Activated CD8-positive, alpha-beta memory T cell treated with anti-CD3 and anti-CD28 coated beads for 1 hour (primary cell): ENCODE measurements at places on chromosomes 2 and 18.

- DNase-seq: no peak
Measured at GRCh38 chr18:10182009-10182624, 268.3 kb downstream of the VAPA start.

DNA sequence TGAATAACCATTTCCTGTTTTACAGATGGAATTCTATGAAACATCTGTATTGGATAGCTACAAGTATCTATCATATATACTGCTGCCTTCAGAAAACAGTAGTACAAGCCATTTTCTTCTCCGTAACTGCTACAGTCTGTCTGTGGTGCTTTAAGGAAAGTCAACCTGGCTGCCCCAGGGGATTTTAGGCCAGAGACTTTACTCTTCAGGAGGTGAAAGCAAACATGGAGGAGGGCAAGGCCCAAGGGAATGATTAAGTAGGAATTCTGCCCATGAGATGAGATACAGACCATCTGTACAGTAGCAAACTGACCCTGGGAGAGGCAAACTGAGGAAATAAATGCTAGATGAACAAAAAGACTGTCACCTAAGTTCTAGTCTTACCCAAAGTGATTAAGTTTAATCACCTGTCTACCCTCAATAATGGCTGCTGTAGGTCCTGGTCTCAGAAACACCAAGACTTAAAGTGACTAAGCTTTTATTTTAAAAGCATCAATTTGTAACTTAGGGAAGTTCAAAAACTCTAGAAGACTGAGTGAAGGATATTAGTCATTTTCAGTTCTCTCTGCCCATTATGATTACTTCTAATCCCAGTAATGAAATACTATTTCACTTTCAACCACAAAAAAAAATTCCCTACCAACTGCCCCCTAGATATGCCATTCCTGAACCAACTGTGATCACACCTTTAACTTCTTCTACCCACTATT, 14.8 kb downstream of the MBD2 start:
- no peak for DNase-seq

GRCh38 chr2:77017355-77017745, 504.8 kb downstream of the LRRTM4 start:
- no peak for DNase-seq

DNA sequence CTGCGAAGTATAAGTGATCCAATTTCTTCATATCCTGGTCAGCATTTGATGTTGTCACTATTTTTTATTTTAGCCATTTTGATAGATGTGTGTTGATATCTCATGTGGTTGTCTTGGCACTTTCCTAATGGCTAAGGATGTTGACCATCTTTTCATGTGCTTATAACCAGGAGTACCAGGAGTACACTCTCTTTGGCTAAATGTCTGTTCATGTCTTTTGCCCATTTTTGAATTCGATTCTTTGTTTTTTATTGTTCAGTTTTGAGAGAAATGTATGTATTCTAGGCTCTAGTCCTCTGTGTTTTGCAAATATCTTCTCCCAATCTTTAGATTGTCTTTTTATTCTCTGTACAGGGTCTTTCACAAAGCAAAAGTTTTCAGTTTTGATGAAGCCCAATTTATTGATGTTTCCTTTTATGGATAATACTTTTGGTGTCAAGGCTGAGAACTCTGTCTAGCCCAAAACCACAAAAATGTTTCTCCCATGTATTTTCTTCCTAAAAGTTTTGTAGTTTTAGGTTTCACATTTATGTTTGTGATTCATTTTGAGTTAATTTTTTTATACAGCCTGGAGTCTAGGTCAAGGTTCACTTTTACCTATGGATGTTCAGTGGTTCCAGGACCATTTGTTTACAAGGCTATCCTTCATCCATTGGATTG, 65.4 kb downstream of the SDC1 start:
- no peak for DNase-seq

DNA sequence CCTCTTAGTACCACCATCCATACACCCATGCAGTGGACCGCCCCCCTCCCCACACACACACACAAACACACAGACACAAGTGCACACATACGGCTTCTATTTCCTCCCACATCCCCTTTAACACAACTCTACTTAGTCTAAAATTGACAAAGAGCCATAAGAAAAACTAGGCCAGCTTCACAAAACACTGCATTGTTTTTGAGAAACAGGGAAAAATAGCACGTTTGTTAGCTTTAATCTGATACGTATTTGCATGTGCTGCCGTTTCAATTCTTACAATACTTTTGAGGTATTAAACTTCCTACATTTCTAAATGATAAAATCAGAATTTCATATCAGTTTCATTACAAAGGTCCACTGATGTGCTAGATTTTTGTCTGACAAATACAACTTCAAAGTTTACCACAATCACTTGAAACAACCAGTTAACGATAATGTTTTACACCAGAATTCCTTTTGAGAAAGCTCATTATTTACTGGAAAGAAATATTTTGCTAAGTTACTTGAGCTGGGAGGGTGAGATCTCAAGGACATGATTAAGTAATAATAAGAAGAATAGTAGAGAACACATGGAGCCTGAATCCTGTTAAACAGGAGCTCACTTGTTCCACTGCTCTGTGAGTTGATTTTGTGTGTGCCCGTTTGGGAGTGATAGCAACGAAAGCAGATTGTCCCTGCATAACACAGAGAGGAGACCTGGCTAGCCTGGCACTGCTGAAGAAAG, 74.5 kb downstream of the MOGAT1 start:
- no peak for DNase-seq

DNA sequence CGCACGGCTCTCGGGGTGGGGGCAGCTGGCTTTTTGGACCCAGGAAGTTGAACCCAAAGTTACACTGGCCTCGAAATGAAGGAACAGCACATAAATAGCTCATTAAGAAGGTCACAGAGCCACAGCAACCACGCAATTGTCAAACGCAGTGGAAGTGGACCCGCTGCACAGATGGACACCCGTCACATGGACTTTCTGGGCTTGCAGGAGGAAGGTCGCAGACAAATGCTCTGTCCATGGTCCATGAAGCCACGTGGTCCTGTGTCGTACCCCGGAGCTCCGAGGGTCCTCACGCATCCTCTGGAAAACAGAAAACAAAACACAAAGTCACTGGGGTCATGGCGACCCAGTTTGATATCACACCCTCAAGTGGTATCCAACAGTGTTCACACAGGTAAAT, 308.1 kb upstream of the SALL3 start:
- DNase-seq: no peak

DNA sequence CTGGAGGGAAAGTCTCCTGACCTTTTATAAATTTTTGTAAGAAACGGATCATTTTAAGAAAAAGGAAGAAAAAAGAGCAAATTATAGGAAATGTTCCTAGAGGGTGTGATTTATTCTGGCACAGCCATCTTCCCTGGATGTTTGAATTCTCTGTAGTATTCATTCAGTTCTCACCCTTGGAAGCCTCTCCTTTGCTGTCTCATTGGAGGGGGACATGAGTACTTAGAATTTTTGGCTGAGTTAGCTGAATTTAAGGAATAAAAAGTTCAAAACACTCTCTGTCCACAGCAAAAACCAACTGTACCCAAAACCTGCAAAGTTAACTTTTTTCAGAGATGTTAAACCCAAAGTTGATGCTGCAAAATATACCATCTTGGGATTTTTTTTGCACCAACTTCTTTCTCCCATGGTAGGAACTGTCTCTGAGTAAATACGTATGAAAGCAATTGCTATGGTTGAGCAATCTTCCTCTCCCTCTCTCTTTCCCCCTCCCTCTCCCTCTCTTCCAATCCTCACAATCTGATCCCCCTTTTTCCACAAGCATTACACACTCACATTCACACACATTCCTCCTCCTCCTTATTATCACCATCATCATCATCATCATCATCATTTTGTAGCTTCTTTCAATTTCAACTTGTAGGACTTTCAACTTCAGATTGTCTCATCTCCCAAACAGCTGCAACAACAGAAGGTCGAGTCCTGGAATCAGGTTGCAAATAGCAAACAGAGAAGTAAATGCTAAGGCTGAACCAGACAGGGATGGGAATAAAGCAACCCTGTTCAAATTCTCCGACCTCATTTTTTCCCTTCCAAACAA, 183.7 kb downstream of the GFPT1 start:
- DNase-seq: no peak
